ENCODE measurements at places on chromosomes 6 and 20.

DNA sequence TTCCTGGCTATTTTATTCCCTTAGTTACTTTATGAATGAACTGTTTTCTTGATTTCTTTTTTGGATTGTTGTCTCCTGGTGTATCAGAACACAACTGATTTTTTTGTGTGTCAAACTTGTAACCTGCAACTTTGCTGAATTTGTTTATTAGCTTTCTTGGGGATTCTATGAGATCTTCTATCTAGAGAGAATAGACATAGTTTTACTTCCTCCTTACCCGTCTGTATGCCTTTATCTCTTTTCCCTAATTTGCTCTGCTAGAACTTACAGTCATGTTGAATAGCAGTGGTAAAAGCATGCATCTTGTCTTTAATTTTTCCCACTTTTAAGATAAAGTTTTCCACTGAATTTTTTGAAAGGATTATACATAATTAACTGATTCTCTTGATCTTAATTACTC lies 13.2 kb downstream of the RNF146 start:
- no peak overlapping the region for H3K4me3 ChIP-seq
- peaks cover 24% of the 10 kb centered on the region for H3K36me3 ChIP-seq
- no peak overlapping the region for H3K27ac ChIP-seq
- peaks cover 2% of the 10 kb centered on the region for H3K4me1 ChIP-seq
- H3K27me3 ChIP-seq = no peaks in the 10 kb centered on the region

DNA sequence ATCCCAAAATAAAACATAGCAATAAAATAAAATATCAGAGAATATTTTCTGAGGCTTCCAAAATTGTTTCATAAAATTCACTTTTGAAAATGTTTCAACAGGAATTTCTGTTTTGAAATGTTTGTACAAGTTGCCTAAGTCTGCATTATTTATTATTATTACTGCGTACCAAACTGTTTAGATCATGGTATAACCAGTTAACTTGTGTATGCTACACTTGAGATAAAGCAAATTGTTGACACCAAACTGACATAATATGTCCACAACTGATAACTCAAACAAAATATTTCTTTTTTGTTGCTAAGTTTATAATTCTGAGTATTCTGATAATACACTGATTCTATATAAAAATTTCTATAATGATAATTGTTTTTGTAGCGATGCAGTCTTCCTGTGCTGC lies 531.8 kb upstream of the EYS start:
- H3K4me3 ChIP-seq = no peak overlapping the region
- no peaks in the 10 kb centered on the region for H3K36me3 ChIP-seq
- no peaks in the 10 kb centered on the region for H3K27me3 ChIP-seq
- DNase-seq = no peak

DNA sequence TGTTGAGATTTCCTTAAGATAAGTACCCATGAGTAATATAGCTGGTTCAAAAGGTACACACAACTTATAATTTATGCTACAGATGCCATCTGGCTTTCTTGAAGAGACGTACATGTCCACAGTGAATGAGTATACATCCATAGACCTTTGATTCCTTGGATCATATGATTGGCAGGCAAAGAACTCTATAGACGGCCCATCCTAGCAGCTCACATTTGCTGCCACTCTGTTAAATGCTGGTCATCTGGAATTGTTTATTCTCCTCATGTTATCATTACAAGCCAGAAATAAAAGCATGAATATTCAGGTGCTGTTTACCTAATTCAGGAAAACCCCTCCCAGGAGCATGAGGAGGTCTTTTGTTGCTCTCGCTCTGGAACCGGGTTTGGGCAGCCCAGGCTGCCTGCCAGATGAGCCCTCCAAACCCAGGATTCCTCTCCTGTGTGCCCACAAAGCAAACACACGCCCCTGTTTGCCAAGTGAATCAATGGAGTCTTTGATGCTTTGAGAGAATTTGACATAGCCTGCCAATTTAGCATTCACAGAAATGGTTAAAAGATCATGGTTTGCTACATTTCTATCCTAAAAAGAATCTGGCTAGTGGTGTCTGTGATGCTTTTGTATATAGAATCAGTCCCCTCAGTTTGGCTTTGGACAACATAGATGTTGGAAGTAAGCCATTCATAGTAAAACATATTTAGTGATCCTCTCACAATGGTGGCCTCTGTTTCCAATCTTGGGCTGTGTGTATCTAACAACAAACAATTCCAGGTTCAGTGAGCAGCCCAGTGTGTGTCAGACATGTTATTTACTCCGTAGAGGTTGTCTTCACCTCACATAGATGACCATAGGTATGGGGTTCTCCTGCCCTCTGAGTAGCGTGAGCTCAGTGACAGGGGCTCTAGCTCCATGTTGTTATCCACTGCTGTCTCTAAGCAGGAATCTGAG lies 17.5 kb upstream of the PLCG1 start:
- no peaks in the 10 kb centered on the region for H3K27me3 ChIP-seq
- H3K36me3 ChIP-seq = peaks cover 78% of the 10 kb centered on the region
- peaks cover 16% of the 10 kb centered on the region for H3K4me1 ChIP-seq
- DNase-seq = no peak

- H3K27ac ChIP-seq = no peak overlapping the region
- no peak overlapping the region for H3K4me3 ChIP-seq
- H3K36me3 ChIP-seq = no peaks in the 10 kb centered on the region
- DNase-seq = no peak
- H3K27me3 ChIP-seq = no peaks in the 10 kb centered on the region
Observed at GRCh38 chr20:30599990-30600389, 657.5 kb upstream of the DEFB115 start.

DNA sequence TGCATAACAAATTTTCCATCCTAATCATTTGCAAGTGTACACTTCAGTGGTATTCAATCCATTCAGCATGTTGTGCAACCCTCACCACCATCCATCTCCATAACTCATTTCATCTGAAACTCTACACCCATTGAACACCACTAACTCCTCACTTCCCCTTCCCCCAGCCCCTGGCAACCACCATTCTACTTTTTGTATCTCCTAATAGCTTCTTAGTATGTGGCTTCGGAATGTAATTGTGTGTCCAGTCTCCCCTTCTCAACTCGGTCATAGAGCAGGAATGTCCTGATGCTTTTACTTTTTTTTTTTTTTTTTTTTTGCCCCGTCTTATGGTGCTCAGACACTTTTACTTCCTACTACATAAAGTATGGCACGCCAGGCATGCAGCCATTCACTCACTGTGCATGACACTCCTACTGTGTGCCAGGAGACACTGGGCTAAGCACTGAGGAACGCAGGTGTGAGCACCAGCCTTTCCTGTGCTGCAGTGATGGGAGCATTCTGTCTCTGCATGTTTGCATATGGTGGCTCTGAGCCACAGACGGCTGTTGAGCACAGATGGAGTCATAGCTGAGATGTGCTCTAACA lies 15.3 kb downstream of the HCK start:
- peaks cover 6% of the 10 kb centered on the region for H3K4me1 ChIP-seq
- H3K4me3 ChIP-seq = no peak overlapping the region
- H3K36me3 ChIP-seq = no peaks in the 10 kb centered on the region

GRCh38 chr6:14542670-14543366 lies 425.2 kb downstream of the CD83 start:
- peaks cover 3% of the 10 kb centered on the region for H3K27me3 ChIP-seq
- H3K27ac ChIP-seq = peak overlapping the region; percentile 39
- DNase-seq = peak; percentile 24

DNA sequence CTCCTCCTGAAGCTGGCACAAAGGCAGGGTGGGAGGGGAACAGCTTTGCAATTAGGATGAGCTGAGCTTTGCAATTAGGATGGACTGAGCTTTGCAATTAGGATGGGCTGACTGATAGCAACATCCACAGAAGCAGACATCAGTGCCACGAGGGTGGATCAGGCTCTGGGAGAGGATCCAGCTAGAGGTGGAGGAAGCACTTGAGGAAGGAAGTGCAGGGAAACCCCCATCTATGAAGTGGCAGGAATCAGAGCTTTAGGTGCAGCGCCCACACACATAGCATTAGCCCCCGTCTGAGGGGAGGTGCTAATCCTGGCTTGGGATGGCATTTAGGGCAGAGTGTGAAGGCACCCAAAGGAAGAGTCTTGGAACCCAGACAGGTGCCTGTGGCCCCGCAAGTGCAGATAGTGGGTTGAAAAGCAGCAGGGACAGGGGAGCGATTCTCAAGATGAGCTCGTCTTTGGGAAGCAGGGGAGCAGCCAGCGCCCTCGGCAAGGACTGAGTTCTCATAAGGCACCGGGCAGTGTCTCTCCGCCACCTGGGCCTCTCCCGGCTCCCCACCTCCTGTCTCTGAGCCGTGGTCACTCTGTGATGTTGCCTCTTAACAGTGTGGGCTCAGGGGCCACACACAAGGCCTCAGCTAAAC lies 12.0 kb upstream of the THBS2 start:
- H3K36me3 ChIP-seq = no peaks in the 10 kb centered on the region
- H3K4me3 ChIP-seq = no peak overlapping the region
- no peak overlapping the region for H3K27ac ChIP-seq
- H3K27me3 ChIP-seq = no peaks in the 10 kb centered on the region

DNA sequence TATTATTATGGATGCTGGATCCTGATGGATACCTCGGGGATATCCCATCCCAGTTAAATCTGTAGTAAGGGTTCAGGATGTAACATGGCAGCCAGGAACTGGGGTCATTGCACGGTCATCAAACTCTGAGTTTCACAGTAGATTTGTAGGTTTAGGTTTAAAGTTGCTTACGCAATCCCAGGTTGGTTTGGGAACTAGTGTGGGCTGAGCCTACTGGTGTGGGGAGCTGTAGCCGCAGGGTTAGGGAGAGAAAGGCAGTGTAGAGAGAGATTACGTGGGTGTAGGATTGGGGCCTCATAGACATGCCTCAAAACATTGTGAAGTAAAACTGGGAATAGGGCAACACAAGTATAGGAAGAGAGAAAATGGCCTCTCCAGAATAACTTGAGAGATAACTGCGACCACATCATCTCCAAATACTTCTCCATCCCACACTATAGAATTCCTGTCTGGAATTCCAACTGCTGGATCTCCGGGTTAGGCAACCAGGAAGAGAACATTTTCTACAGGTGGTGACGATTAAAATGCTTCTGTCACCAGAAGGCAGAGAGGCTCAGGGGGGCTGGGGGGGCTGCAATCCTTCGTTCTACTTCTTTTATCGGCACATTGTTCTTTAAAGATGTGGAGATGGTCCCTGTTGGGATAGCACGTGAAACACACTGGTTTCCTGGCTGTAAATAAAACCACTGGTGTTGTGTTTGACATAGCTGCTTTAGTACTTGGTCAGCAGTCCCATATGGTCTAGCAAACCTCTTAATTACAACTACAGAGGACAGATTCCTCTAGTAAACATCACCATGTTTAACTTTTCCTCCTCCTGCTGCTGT lies 44.9 kb upstream of the TMEM170B start:
- DNase-seq = no peak
- H3K4me1 ChIP-seq = peaks cover 10% of the 10 kb centered on the region
- no peak overlapping the region for H3K27ac ChIP-seq
- H3K4me3 ChIP-seq = no peak overlapping the region

- peaks cover 70% of the 10 kb centered on the region for H3K36me3 ChIP-seq
- no peaks in the 10 kb centered on the region for H3K27me3 ChIP-seq
- peak overlapping the region; percentile 90 for H3K4me3 ChIP-seq
- no peak for DNase-seq
Observed at GRCh38 chr6:36596356-36596755, 2.2 kb downstream of the SRSF3 start.

GRCh38 chr6:17466707-17467106 lies 73.3 kb downstream of the CAP2 start:
- no peaks in the 10 kb centered on the region for H3K36me3 ChIP-seq
- no peak overlapping the region for H3K27ac ChIP-seq
- no peak for DNase-seq
- H3K4me1 ChIP-seq = no peaks in the 10 kb centered on the region

GRCh38 chr20:61926253-61926613 lies 139.4 kb downstream of the TAF4 start:
- no peak for DNase-seq
- no peak overlapping the region for H3K4me3 ChIP-seq
- H3K27ac ChIP-seq = no peak overlapping the region
- H3K36me3 ChIP-seq = no peaks in the 10 kb centered on the region

- DNase-seq = no peak
- peak overlapping the region; percentile 93 for H3K27ac ChIP-seq
- H3K4me1 ChIP-seq = peaks cover 11% of the 10 kb centered on the region
- H3K27me3 ChIP-seq = peaks cover 13% of the 10 kb centered on the region
- H3K4me3 ChIP-seq = peak overlapping the region; percentile 99
Observed at GRCh38 chr20:2507875-2508630, 662 bp downstream of the ZNF343 start.

GRCh38 chr6:134169871-134170486 lies 117.6 kb upstream of the SLC2A12 start:
- H3K4me1 ChIP-seq = peaks cover 39% of the 10 kb centered on the region
- no peaks in the 10 kb centered on the region for H3K27me3 ChIP-seq
- H3K36me3 ChIP-seq = peaks cover 60% of the 10 kb centered on the region
- no peak overlapping the region for H3K27ac ChIP-seq
- DNase-seq = no peak
- H3K4me3 ChIP-seq = no peak overlapping the region

DNA sequence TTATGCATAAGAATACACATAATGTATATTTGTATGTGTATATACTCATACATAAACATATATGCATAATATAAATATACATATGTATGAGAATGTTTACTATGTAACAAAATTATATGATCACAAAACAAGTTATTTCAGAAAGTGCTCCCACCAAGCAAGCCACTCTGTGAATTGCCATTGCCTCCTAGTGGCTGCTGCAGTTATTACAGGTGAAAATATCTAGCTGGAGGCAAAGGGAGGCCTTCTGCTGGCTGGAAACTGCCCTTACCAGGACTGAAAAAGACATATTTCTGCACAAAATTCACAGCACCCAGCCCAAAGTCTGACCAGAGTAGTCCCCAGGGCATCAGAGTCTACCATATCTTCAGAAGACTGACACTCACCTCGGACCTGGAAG lies 14.4 kb upstream of the ADAM33 start:
- H3K36me3 ChIP-seq = no peaks in the 10 kb centered on the region
- no peaks in the 10 kb centered on the region for H3K4me1 ChIP-seq
- H3K27ac ChIP-seq = no peak overlapping the region
- H3K4me3 ChIP-seq = no peak overlapping the region

DNA sequence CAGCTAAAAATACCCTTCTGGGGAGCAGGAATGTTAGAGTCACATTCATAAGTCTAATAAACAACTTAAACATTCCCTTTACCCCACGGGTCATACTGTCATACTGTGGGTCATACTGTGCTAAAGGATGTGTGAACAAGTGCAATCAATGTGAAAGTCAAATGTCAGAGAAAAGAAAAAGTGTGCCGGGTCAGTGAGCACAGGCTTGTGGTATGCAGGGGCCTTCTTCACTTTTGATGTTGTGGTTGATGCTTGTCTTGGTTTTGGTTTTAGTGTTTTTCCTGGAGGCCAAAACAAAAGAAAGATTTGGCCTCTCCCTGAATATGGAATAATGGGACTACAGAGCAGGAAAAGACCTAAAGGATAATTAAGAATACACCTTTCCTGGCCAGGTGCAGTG lies 267.9 kb upstream of the PLN start:
- H3K4me3 ChIP-seq = no peak overlapping the region
- H3K27me3 ChIP-seq = peaks cover 33% of the 10 kb centered on the region
- H3K36me3 ChIP-seq = no peaks in the 10 kb centered on the region
- peaks cover 5% of the 10 kb centered on the region for H3K4me1 ChIP-seq
- DNase-seq = no peak
- H3K27ac ChIP-seq = no peak overlapping the region

Data from activated CD8-positive, alpha-beta T cell treated with anti-CD3 and anti-CD28 coated beads, Interleukin-2, amount 10 ng/mL, durations not matched to agents 7 days and 5 days (primary cell).